Stimulated activated CD4-positive, alpha-beta T cell treated with anti-CD3 and anti-CD28 coated beads, Interleukin-1b, Interleukin-23, amount 100 ng/mL, for 1 hour (primary cell): ENCODE measurements at places on chromosomes 11 and 22.

- DNase-seq = no peak
Observed at GRCh38 chr11:117885777-117886176, 9.3 kb upstream of the FXYD6 start.

DNA sequence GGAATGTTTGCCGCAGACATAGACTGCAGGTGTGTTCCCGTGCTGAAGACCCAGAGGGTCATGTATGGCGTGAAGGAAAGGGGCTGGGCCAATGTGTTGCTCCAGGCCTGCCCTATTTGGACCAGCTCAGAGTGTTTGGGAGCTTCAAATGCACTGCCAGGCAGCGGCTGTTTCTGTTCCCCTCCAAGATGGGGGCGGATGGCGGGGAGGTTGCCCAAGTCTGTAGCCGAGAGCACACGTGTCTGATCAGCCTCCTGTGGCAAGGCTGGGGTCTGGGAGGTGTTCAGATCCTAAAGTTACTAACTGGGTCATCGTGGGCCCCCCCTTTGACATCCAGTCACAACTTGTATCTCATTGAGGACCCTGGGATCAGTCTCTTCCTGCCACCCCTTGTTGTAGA is 45.5 kb downstream of the CACNA1I start:
- no peak for DNase-seq

DNA sequence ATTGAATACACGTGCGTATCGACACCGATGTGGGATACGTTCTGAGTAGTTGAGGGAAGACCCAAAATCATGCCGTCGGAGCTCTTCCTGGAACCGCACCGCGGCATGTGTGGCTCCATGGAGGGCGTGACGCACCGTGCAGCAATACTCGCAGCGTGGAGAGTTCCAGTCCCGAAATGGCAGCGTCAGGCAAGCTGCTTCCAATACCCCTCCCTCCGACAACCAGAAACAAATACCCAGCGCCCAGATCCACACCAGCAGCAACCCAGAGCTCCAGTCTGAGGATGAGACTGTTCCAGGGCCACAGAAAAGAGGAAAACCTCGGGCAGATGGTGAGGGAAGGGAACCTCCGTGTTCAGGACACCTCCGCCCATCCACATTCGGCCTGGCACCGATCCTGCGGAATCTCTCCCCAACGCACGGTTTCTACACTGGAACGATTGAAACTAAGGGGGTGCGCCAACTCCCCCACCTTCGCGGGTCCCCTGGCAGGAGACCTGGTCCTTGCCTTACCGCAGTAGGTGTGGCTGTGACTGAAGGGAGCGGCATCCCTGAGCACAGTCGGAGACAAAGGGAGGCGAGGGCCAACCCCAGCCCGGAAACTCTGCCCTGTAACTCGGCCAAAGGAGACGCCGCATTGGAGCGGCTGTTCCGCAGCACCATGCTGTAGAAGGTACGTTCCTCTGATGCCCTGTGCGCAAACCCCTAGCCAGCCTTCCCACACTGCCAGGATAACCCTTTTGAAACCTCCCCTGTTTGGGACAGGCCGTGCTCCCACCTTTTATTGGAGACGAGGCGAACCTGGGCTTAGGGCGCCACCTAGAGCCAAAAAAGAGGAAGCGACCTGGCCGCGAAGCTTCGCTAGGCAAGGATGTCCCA is 28.2 kb downstream of the DBX1 start:
- DNase-seq = no peak

DNA sequence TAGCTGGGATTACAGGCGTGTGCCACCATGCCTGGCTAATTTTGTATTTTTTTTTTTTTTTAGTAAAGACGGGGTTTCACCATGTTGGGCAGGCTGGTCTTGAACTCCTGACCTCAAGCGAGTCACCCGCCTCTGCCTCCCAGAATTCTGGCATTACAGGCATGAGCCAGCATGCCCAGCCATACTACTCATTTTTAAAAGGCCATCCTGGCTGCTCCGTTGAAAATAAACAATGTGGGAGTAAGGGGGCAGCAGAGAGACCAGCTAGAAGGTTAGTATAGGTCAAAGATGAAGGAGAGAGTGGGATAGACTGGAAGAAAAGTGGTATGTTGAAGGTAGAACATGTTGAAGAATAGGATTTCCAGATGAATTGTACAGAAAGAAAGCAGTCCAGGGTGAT is 17.6 kb upstream of the LIN7C start:
- no peak for DNase-seq

- DNase-seq = no peak
Observed at GRCh38 chr11:79794484-79795393, 353.9 kb upstream of the TENM4 start.

DNA sequence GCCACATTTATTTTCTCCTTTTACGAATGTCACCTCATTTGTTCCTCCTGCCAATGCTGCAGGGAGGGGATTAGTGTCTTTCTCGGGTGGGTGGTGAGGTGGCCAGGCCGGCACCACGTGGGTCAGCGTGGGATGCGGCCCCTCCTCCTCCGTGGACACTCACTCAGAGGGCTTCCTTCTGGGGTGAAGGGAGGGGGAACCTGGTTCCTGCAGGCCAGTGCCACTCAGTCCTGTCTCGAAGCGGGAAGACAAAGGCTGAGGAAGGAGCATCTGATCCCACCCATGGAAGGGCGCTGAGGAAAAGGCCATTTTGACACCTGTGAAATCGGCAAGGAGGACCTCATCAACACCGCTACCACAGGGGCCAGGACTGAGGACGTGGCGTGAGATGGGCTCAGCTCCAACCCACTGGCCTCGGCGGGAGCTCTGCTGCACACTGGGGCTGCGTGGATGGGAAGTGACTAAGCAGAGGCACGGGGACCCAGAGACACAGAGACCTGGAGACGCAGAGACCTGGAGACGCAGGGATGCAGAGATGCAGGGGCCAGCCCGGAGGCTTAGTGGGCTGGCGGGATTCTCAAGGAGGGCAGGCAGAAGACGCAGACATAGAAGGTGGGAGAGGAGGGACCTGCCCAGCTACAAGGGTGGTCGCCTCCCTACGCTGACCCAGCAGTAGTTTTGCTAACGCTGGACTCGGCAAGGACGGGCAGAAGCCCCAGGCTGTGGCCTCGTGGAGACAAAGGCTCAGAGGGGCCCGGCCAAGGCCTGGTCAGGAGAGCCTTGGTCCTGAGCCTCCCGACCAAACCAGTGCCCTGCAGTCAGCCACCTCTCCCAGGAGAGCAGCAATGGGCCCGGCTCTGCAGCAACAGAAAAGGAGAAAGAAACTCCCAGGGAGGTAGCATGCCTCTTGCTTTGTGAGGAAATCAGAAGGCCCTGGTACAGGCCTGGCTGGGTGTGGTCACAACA is 1071.2 kb downstream of the BRD1 start:
- no peak for DNase-seq

- DNase-seq = no peak
Observed at GRCh38 chr11:63014408-63015055, 1.1 kb downstream of the SLC22A8 start.

DNA sequence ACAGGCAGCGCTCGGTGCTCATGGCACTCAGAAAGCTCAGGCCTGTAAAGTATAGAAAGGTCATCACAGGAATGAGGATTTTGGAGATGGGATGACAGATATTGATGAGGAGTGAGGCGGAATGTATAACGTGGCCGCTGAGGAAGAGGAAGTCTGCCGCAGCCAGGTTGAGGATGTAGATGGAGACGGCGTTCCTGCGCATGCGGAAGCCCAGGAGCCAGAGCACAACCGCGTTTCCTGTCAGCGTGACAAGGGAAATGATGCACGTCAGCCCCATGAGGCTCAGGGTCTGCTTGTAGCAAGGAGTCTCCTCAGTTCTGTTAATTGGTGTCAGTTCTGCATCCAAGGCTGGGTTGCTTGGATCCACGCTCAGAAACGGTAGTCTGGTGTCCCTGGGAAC is 33.1 kb upstream of the MRGPRX1 start:
- DNase-seq = no peak

- no peak for DNase-seq
Observed at GRCh38 chr11:47342854-47343253, 9.6 kb downstream of the MYBPC3 start.

DNA sequence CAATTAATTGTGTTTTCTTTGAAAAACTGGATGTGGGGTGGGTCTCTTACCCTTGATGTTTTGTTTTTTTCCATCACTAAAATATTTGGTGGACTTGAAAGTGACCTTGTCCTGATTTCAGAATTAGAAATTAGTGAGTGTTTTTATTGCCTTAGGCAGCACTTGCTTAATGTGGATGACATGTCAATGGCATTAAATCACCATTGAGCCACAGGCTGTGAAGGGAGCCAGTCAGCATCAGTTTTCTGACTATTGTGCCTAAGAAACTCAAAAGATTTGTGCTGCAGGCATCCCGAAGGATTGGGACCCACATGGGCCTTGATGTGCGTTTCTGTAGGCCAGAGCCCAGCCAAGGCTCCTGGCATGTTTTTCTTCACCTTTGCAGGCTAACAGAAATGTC is 53.8 kb downstream of the SWAP70 start:
- no peak for DNase-seq

GRCh38 chr22:21837248-21837979 is 30.0 kb downstream of the MAPK1 start:
- no peak for DNase-seq

- DNase-seq = no peak
Observed at GRCh38 chr11:15913261-15913660, 443.1 kb downstream of the SOX6 start.

- DNase-seq = no peak
Observed at GRCh38 chr11:48006301-48006992, 26.1 kb downstream of the PTPRJ start.

- no peak for DNase-seq
Observed at GRCh38 chr11:87076260-87076783, 38.6 kb downstream of the TMEM135 start.

GRCh38 chr22:46007848-46008261 is 30.9 kb upstream of the WNT7B start:
- DNase-seq = no peak

DNA sequence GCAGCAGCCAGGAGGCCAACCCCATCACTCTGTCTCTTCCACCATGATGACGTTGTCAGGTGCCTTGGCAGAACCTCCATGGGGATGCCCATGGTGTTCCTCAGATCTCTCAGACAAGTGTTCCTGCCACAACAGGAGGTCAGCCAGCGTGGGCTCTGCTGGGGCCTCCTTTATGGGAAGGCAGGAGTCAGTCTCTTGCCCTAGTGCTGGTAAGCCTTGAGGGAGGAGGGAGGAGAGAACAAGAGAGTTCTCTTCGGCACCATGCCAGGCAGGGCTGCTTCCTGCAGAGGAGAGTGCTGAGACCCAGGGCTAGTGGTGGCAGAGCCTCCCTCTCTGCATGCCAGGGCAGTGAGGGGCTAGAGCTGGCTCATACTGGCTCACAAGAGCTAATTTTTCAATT is 32.5 kb downstream of the GNAZ start:
- DNase-seq = no peak

DNA sequence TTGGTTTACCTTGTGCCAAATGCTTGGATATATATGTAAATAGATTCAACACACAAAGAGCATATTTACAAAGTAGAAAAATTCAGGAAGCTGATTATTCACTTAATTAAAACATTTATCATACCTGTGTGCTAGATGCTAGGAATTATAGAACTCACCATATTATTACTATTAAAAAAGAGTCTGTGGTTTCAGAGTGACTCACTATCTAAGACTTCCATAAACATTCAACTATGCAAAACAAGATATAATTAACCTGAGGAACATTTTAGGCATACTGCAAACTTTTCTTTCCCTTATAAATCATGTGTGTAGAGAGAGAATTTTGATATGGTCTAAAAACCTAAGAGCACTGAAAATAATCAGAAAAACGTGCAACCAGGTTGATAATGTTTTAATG is 27.3 kb downstream of the CTSC start:
- DNase-seq = no peak

GRCh38 chr11:17976651-17977050 is 36.2 kb downstream of the SERGEF start:
- no peak for DNase-seq

- no peak for DNase-seq
Observed at GRCh38 chr11:127805771-127806170, 781.6 kb downstream of the ETS1 start.

- no peak for DNase-seq
Observed at GRCh38 chr11:45333001-45333971, 47.1 kb upstream of the SYT13 start.
